ENCODE measurements at places on chromosomes 12 and 14.

DNA sequence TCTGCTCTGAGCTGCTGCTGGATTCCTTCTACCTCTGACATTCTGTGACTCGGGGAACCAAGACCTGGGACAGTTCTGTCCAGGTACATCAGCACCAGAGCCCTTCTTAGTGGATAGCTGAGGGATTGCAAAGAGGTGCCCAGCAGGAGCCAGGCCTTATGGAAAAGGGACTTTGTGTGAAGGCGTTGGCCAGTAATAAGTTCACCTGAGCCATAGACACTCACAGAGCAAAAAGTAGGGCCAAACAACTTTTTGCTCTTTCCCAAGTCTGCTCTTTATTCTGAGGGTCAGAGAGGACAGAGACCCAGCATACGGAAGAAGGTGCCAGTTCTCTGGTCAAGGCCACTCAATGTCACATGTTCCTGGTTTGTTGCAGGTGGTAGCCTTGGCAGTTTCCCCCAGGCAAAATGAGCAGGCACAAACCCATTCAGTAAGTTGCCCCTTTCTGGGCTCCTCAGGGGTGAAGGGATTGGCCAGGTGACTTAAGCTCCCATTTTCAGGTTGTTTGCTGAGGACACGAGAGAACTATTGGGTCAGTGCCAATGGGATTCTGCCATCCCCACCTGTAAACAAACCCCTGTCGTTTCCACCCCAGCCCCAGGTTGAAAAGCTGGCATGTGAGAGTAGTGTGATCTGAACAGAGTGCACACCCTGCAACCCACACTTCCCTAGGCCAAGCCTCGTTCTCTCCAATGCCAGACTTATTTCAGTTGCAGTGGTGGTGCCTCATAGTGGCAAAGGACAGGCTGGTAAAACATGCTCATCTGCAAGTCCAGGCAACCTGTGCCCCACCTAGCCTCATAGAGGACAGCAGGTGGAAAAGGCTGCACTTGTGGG lies 150.3 kb downstream of the SMOC1 start:
- no peak for DNase-seq

GRCh38 chr14:75549169-75549568 lies 26.9 kb downstream of the BATF start:
- DNase-seq, result no peak

GRCh38 chr12:3139760-3140159 lies 62.6 kb downstream of the TSPAN9 start:
- DNase-seq, result no peak

DNA sequence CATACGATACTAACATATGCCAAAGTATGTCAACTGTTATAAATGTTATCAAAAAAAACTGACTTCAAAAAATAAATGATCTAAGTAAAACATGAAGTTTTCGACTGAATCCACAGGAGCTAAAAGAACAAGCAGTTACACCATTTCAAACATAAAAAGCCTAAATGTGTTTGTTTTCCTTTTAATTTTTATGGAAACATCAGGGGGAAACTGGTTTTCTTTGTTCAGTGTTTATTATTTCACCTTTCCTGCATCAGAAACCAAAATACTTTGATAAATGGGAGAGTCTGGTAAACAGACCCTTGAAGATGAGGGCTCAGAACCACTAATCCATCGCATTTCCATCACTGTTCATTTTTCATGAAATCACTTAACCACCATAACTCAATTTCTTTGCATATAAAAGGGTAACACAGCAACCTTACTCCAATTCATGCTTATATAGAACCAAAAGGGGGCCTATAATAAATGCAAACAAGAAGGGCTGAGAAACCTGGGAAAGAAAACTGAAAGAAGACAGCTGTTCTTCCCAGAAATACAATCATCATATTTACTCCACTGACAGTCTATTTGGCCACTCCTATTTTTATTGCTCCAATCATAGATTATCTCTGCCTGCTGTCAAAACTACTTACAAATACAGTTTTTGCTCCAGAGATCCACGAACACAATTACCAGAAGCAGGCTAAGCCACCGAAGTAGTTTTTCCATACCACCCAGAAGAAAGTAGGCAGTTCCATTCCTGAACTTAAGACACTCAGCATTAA lies 17.0 kb downstream of the FGD6 start:
- no peak for DNase-seq

GRCh38 chr12:104622928-104623327 lies 166.2 kb downstream of the CHST11 start:
- no peak for DNase-seq

DNA sequence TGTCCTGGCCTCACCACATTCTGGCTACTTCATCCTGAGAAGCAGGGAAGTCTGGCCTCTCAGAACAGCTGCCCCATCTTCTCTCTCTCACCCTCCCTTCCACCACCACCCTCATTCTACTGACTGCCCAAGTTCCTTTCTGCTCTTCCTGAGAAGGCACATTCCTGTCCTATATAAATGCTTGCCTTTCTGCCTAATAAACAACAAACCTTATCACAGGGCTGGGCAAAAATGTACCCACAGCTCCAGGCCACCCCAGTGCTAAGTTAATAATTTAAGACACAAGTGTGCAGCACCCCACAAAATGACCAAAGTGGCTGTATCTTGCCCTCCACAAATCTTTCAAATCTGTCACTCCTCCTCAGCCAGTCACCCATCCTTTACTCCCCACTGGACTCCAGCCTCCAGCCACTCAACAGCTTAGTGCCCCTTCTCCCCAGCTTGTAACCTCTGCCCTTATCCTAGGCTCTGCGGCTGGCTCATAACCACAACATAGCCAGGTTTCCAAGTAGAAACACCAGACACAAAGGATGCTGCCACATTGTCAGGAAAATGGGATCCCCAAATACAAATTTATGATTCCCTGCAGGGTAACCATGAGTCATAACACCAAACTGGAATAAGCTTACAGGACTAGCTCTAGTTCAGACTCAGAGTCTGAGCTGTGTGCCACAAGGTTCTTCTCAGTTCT lies 15.0 kb downstream of the OXA1L start:
- no peak for DNase-seq

DNA sequence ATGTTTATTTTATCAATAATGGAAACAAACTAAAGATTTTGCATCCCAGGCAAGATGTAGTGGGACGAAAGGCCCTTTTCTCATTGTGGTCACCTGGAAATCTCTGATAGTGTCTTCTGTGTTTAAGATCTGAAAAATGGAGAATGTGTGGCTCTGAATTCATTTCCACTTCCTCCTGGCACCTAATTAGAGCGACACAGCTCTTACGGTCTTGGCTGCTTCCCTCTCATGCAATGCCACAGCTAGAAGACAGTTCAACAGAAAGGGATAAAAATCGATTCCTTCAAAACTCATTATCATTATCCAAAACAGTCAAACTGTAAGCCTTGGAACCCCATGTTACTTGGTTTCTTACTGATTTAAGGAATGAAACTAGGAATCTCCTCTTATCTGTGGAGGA lies 9.3 kb downstream of the ST8SIA1 start:
- DNase-seq, result no peak

DNA sequence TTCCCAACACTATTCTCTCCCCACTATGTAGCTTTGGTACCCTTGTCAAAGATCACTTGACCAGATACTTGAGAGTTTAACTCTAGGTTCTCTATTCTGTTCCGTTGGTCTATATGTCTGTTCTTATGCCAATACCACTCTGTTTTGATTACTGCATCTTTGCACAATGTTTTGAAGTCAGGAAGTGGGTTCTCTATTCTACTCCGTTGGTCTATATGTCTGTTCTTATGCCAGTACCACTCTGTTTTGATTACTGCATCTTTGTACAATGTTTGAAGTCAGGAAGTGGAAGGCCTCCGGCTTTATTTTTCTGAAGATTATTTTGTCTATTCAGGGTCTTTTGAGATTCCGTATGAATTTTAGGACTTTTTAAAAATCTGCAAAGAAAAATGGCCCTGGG lies 2.7 kb upstream of the NDUFA12 start:
- DNase-seq, result no peak

DNA sequence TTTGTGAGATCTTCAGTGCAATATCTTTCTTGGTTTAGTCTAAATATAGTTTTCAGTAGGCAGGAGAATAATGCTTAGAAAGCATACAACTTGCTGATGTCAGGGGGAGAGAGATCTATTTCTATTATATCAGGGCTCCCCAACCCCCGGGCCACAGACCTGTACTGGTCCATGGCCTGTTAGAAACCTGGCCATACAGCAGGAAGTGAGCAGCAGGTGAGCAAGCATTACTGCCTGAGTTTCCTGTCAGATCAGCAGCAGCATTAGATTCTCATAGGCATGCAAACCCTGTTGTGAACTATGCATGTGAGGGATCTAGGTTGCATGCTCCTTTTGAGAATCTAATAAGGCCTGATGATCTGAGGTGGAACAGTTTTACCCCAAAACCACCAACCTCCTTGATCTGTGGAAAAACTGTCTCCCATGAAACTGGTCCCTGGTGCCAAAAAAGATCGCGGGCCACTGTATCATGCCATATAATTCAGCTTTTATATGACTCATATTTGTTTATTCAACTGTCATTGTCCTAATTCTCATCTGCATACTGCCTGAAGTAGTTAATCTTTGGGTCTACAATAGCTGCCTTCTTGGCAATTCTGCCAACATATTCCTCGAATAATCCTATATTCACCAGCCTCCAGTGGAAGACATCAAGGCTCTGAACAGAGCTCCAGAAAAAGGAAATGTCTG lies 163.6 kb upstream of the DYRK2 start:
- DNase-seq, result no peak

GRCh38 chr12:7293670-7294069 lies 10.2 kb upstream of the ACSM4 start:
- DNase-seq, result no peak

DNA sequence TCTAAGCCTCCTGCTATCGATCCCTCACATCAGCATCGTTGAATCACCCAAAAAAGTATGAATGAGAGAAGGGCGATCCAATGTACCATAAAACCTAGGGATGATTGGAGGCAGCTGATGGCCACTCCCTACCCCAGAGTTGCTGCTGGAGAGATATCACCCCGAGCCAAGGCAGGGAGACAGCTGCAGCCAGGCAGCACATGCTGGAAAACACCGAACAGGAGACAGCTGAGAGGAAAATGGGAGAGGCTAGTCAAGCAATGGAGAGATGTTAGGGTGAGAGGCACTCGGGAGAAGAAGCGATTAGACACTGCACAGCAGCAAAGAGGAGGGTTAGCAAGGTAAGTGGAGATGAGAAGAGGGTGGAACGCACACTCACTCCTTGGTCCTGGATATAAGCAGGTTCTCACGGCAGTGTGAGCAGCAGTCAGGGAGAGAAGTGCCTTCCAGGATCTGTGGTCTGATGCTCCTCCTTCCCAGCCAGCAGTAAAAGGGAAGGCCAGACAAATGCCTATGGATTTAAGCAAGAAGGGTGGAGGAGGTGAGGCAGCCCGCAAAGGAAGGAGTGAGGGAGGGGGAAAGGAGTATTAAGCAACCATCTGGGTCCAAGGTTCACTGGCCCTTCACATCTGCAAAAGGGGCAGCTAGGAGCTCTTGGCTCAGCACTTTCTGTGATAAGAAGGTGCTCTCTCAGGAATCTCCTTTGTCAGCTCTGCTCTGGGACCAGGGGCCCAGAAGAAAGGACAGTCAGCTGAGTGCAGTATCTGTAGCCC lies at the start of gene SLC7A7:
TSS of gene SLC7A7 (minus strand) at position 495 of the 773 bp plus-strand sequence. CDS start 2,037 bp downstream, outside the sequence.
- DNase-seq, result no peak

DNA sequence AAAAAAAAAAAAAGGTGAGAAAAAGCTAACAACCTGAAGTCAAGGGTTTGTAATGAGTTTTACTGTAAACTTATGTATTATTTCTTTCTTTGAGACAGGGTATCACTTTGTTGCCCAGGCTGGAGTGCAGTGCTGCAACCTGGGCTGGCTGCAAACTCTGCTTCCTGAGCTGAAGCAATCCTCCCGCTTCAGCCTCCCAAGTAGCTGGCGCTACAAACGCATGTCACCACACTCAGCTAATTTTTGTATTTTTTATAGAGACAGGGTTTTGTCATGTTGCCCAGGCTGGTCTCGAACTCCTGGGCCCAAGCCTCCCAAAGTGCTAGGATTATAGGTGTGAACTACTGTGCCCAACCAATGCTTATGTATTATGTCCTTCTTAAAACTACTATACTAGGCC lies 9.2 kb downstream of the ATF7 start:
- DNase-seq, result no peak

DNA sequence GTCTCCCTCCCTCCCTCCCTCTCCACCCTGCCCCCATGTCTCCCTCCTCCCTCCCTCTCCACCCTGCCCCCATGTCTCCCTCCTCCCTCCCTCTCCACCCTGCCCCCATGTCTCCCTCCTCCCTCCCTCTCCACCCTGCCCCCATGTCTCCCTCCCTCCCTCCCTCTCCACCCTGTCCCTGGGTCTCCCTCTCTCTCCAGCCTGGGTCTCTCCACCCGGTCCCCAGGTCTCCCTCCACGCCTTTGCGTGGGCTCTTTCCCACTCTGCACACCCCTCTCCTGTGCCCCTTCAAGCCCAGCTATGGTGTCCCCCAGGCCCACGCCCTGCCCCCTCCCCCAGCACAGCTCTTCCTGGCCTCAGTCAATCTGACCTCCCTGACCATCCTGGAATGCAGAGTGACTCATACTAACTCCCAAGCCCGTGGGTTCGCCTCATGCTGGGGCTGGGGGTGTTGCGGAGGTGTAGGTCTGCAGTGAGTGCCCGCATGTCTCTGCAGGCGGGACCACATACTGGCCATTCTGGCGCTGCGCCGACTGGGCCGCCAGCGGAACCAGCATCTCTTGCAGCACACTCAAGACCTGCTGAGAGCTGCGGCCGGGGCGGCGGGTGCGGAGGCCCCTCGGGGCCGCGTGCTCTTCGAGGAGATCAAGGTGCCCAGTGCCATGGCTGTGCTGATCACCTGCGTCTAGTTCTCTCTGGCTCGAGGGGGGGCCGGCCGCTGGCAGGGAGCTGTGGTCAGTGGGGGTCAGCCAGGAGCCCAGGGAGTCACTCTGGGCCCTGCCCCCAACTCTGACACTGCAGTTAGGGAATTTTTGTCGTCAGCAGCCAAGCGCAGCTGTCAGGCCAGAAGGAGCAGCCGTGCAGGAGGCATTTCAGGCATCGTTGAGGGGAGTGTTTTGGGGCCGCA lies 13.5 kb upstream of the TNFAIP2 start:
- no peak for DNase-seq

DNA sequence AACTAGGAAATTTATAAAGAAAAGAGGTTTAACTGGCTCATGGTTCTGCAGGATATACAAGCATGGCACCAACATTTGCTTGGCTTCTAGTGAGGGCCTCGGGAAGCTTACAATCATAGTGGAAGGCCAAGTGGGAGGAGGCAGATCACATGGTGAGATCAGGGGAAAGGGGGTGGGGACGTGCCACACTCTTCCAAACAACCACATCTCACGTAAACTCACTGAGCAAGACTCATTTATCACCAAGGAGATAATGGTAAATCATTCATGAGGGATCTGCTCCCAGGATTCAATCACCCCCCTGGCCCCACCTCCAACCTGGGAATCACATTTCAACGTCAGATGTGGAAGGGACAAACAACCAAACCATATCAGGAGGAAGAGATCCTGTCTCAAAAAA lies 35.8 kb downstream of the NUMB start:
- DNase-seq, result no peak

GRCh38 chr14:74697543-74697942 lies 15.3 kb downstream of the AREL1 start:
- DNase-seq, result no peak

DNA sequence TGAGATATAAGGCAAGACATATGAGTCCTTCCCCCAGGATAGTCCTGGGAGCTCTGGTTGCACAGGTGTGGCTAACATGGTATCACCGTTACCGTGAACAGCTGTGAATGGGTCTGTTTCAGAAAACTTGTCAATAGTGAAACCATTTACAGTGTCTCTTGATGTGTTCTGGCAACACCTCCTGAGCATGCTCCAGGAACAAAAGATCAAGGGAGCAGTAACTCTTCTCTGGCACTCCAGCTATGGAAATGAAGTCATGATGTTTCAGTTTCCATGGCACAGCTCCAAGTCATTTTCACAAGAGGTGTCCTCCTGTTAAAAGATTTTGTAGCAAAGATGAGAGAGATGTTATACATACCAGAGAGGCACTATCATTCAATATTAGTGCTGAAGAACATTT lies 253.7 kb downstream of the SNAPC1 start:
- no peak for DNase-seq

Data from tibial nerve (tissue), 4 donors.